Foreskin fibroblast (primary cell): ENCODE measurements at places on chromosomes 1 and 21.

DNA sequence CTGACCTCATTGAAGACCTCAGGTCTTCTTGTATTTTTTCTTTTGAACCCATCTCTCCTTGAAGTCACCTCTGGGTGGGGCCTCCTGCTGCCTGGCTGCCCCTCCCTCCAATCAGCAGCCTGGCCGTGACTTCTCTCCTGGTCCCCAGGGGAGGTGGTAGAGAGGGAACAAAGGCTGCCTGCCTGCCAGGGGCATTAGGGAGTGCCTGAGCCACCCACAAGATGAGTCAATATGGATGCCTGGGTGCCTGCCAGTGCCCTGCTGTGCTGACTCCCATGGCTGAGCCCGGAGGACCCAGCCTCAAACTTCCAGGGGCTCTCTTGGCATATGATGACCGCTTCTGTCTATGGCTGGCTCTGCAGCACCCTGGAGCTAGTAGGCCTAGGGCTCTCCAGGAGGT, 5.3 kb upstream of the CDCP2 start:
- DNase-seq = no peak

DNA sequence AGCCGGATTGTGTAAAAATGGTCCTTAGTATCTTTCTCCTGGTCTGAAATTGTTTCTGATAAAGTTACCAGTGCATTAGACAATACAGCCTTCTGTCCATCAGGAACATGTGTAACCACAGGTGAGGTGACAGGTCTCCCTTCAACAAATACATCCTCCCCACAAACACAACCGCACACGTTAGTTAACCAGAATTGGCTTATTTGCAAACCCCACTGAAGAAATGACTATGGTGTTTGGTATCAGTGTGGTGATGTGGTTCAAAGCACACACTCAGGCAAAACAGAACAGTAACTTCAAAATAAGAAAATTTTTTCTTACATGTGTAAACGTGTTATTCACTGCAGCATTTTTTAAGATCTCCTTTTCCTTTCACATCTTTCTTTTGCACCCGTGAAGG, 517.2 kb upstream of the NR5A2 start:
- DNase-seq = no peak

GRCh38 chr1:6246497-6247467, 2.8 kb downstream of the HES3 start:
- no peak for DNase-seq

GRCh38 chr1:44390277-44390676, 14.8 kb upstream of the RNF220 start:
- DNase-seq = peak; percentile 41

GRCh38 chr1:60283690-60284089, 210.1 kb upstream of the C1orf87 start:
- peak; percentile 36 for DNase-seq

GRCh38 chr1:167435484-167435883, 82.8 kb downstream of the CD247 start:
- no peak for DNase-seq

DNA sequence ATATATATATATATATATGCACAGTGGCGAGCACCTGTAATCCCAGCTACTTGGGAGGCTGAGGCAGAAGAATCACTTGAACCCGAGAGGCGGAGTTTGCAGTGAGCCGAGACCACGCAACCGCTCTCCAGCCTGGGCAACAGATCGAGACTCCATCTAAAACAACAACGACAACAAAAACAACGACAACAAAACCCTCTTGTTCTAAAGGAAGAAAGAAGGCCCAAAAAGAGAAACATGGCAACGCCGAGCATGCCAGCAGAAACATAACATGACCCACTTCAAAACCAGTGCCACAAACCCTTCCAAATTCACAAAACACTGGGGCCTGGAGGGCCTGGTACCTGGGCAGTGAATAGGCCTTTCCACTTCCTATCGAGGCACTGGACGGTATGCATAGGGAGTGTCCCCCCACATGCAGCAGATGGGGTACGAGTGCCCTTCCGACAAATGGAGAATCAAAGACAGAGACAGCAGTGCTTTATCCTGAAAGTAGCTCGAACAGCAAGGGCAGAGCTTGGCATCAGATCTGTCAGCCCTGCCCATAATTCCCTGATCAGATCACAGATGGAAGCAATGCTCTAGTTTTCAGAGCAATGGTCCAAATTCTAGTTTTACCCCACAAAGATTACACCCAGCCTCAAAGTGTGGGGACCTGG, 52.0 kb downstream of the TOMM20 start:
- DNase-seq = no peak

GRCh38 chr1:2136386-2137235, 58.0 kb downstream of the FAAP20 start:
- no peak for DNase-seq

- peak; percentile 87 for DNase-seq
Observed at GRCh38 chr1:224544346-224545110, 71.6 kb upstream of the CNIH3 start.

DNA sequence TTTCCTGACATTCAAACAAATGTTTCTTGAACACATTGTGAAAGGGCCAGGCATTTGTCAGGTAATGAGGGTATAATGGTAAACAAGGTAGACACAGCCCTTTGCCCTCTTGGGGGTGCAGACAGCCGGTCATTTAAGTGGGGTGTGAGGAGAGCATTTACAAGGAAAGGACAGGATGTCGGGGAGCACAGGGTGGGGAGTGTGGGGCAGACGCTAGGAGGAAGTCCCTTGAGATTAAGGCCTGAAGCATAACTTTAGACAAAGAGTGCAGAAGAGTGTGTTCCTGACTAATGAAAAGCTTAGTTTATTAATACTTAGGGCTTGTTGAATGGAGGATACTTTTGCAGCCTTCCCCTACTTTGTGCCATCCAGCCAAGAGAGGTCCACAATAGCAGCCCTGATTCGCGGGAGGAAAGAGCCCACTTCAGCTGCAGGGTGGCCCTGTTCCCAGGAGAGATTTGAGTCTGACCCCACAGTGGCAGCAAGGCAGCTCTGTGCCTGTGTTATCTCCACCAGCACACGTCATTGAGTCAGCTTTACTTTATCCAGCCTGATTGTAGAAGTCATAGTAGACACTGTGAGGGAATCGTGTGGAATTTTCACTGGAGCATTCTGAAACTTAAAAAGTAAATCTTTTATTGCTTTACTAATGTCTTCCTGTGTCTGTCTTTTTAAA, 35.1 kb downstream of the MPZL1 start:
- no peak for DNase-seq

DNA sequence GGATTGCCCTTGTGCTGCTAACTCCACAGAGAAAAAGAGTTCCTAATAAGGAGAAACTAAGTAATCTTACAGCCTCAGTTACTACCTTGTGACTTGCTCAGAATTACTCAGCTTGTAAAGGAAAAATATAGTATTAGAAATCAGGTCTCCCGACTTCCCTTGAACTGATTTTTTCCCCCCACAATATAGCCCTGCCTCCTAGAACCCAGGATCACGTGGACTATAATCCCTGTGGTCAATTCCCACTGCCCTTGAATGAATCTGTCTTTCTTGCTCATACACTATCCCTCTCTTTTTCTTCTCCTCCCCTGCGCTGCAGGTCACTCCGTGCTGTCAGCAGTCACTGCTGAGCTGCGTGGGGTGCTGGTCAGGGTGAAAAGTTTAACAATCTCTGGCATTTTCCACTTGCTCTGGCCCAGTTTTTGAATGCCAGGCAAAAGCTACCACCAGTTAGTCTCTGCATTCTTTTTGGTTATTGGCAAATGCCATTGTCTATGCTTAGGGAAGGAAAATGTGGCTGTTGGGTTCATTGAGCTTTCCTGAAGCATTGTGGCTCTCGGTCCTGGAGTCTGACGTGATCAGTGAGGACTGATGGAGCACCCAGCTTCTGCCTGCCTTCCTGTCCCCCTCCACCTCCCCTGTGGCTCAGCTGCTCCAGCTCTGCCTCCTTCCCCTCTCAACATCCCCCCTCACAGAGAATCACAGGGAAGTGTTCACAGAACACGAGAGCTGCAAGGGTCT, 1.9 kb upstream of the MYOC start:
- DNase-seq = no peak

DNA sequence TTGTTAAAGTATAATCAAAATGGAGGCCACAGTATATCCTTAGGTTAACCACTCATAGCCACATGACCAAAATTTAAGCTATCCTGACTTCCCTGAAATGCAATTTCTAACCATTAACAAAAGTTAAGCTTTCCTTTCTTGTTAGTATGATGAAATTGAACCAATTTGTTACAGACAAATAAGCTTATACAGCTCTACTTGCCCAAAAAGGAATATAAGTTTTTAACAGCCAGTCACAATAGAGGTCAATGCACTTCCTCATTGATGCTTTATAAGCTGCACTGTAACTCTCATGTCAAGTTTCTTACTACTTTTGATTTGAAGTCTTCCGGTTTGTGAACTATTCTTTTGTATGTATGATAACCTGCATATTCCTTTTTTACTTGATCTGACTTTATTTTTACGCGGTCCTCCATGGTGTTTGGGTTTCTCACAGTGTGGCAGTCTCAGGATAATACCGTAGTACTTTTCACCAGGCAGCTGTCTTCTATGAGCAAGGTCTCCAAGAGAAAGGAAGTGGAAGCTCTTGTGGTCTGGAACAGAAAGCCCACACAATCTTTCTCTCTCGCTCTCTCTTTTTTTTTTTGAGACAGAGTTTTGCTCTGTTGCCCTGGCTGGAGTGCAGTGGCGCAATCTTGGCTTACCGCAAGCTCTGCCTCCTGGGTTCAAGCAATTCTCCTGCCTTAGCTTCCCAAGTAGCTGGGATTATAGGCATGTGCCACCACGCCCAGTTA, 331.6 kb downstream of the SRGAP2C start:
- DNase-seq = no peak

GRCh38 chr1:172041742-172042141, 200.4 kb downstream of the DNM3 start:
- DNase-seq = peak; percentile 10

DNA sequence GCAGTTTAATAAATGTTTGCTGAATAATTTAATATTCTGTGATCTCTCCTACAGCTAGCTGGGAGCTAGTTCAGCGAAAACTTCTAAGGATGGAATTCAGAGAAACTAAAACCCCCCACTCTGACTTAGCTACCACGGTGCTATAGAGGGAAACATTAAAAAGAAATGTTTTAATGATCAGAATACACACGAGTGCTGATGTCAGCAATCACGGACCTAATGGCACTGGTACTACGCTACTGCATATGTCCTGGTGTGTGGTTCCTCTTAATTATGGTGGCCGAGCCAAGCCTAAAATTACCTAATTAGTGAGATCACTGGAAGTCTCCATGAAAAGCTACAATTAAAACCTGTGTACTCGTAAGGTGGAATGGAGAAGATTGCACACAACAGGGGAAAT, 23.9 kb upstream of the LSM10 start:
- DNase-seq = no peak

GRCh38 chr1:162605225-162605927, 26.9 kb upstream of the DDR2 start:
- peak; percentile 91 for DNase-seq

GRCh38 chr1:89295187-89295586, 22.5 kb upstream of the GBP5 start:
- DNase-seq = no peak

- no peak for DNase-seq
Observed at GRCh38 chr1:150973258-150973835, 1.3 kb downstream of the CERS2 start.

- DNase-seq = peak; percentile 1
Observed at GRCh38 chr1:80250573-80251168, 1244.1 kb upstream of the ADGRL4 start.

GRCh38 chr21:39153842-39154241, 29.4 kb downstream of the PSMG1 start:
- DNase-seq = no peak

- no peak for DNase-seq
Observed at GRCh38 chr1:244370060-244370637, 81.6 kb downstream of the ADSS2 start.

DNA sequence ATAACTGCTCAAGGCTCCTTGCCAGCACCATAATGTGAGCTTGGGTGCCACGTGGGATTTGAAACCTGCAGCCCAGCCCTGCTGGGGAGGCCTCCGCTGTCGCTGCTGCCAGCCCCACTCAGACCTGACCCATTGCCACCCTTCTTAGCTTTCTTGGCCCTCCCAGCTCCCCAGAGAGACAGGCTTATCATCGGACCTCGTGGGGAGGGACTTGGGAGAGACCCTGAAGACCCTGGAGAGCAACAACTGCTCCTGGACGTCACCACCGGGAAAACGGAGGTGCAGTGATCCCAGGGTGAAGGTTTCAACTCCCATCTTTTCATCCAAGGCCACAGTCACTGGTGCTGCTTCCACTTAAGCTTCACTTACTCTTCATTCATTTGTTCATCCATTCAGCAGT, 596.1 kb downstream of the PTPRU start:
- no peak for DNase-seq

DNA sequence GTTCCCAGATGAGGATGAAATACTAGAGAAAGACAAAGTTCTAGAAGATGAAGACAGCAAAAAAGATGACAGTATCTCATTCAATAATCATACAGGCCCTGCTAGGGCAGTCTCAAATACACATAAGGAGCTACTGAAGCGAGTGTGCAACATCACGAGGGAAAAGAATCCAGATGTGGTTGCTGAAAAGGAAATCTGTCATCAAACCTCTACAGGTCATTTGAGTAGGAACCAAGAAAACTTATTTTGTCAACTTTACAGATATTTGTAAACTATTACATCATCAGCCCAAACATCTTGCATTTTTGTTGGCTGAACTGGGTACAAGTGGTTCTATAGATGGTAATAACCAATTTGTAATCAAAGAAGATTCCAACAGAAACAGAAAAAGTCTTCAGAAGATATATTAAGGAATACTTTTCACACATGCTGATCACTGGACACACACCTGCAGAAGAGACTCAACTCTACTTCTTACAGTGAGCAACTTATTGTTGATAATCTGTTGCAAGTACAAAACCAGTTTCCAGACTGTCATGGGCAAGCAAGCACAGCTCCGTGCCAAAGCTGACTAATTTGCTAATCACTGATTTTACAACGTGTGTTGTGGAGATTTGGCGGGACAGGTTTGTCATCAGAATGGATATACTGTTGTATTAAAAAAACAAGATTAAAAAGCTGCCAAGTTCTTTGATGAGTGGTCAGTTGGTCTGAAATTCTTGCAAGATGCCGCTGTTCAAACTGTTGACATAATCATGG, 42.1 kb downstream of the TRIM33 start:
- no peak for DNase-seq

DNA sequence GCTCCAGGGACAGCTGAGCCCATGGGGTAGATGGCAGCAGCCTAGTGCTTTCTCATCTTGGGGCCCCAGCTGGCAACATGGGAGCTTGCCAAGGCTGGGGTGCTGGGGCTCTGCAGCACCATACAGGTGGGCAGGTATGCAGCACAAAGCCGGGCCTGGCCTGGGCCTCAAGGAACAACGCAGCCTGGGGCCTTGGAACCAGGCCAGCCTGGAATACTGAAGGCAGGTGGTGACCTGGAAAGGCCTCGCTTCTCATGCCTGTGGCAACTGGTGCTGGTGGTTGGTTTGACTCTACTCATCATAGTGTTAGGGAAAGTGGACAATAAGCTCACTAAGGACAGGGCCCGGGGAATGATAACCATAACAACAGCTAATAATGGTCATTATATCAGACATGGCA, 27.0 kb upstream of the SDHB start:
- DNase-seq = no peak

- DNase-seq = peak; percentile 81
Observed at GRCh38 chr1:224736619-224737352, 120.7 kb downstream of the CNIH3 start.
